ENCODE measurements at places on chromosomes 2 and 18. TPM values are rescaled to one million over a fixed set of nuclear protein-coding genes. Genes with fewer than 3 reads are reported as not detected.

GRCh38 chr2:117323331-117323730, 491.2 kb upstream of the DDX18 start:
- no peaks in the 10 kb centered on the region for H3K4me1 ChIP-seq
- no peak for DNase-seq
- no peaks in the 10 kb centered on the region for H3K36me3 ChIP-seq
- H3K4me3 ChIP-seq, result no peak overlapping the region
- no peak overlapping the region for H3K27ac ChIP-seq

DNA sequence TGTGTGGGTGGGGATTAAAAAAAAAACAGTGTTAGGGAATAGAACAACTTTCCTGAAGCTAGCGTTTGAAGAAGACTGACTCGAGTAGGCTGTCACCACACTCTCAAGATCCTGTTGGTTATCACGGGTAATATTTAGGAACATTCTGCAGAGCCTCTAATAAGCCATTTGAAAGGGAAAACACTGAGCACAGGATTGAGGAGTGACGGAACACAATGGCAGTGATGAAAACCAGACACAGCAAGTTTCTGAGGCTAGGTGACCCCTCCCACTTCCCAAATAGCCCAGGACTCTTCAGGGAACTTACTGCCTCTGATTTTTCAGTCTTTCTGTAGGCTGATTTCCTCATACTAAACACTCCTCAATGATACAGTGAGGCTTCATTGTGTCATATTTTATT, 88.2 kb upstream of the TMEM200C start:
- no peaks in the 10 kb centered on the region for H3K4me1 ChIP-seq
- H3K4me3 ChIP-seq, result no peak overlapping the region
- H3K27ac ChIP-seq, result no peak overlapping the region
- DNase-seq, result no peak
- H3K27me3 ChIP-seq, result no peaks in the 10 kb centered on the region
- no peaks in the 10 kb centered on the region for H3K36me3 ChIP-seq

DNA sequence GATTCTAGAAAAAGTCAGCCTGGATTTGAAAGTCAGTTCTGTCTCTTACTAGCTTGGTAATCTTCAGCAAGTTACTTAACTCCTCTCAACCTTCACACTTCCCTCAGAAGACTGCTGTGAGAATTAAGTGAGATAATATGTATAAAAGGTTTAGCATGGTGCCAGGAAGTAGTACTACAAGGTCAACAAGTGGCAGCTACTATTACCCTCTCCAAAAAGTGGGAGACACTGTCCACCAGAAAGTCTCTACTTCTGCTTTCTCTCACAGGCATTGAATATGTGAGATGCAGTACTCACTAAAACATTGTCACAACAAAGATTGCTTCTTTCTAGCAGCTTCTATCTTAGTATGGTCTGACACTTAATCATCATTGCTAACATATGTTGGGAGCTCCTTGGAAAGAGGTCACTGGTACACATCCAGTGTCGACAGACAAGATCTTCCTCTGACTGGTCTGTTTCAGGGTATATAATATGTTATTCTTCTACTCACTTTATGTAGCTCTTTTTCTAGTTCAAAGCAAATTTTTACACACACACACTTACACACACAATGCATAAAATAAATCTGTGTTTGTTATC, 47.9 kb downstream of the DOCK10 start:
- DNase-seq, result no peak
- H3K27ac ChIP-seq, result no peak overlapping the region
- H3K27me3 ChIP-seq, result no peaks in the 10 kb centered on the region
- H3K4me3 ChIP-seq, result no peak overlapping the region
- H3K4me1 ChIP-seq, result no peaks in the 10 kb centered on the region
- no peaks in the 10 kb centered on the region for H3K36me3 ChIP-seq

DNA sequence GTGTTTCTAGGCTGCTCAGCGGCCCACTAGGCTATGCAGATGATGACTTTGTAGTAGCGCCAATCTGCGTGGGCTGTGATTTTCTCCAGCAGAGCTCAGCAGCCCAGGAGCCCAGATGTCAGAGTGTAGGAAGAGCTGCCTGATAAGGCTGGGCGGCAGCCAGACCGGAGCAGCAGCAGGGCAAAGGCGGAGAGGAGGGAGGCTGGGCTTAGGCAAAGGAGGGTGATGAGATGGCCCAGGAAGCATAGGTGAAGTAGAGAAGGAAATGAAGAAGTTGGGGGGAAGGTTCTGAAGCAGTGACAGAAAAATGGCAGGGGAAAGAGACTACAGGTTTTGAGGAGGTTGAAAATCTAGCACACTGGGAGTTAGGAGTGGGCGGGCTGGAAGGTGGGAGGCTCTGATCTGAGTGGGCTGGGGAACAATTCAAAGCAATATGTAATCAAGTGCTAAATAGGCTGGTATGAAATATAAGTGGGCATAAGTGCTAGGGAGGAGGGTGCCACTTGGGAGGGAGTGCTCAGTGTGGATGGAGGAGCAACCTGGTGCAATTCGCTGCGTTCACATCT, 50.6 kb upstream of the STPG4 start:
- H3K27me3 ChIP-seq, result no peaks in the 10 kb centered on the region
- H3K4me3 ChIP-seq, result no peak overlapping the region
- peak; percentile 18 for DNase-seq
- no peak overlapping the region for H3K27ac ChIP-seq

DNA sequence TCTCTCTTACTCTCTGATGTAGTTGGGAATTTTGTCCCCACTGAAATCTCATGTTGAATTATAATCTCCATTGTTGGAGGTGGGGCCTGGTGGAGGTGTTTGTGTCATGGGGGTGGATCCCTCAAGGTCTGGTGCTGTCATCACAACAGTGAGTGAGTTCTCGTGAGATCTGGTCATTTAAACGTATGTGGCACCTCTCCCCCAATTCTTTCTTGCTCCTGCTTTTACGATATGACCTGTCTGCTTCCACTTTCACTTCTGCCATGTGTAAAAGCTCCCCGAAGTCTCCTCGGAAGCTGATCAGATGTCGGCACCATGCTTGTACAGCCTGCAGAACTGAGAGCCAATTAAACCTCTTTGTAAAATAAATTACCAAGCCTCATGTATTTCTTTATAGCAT, 337.8 kb upstream of the CDH2 start:
- H3K36me3 ChIP-seq, result no peaks in the 10 kb centered on the region
- H3K27ac ChIP-seq, result no peak overlapping the region
- no peaks in the 10 kb centered on the region for H3K27me3 ChIP-seq
- H3K4me3 ChIP-seq, result no peak overlapping the region

DNA sequence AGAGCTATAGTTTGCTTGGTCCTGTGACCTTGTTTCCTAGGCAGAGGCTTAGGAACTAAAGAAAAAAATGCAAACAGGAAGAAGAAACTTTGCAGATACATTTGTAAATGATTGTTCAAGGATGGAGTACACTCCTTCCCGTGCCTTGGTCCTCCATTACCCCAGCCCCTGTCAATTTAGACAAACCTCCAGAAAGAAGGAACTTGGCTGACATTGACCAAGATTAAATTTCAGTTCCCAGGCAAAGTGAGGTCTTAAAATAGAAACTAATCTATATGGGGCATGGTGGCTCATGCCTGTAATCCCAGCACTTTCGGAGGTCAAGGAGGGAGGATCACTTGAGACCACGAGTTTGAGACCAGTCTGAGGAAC, 179.9 kb upstream of the FN1 start:
- DNase-seq, result no peak
- no peaks in the 10 kb centered on the region for H3K27me3 ChIP-seq
- H3K4me1 ChIP-seq, result peaks cover 35% of the 10 kb centered on the region
- no peak overlapping the region for H3K4me3 ChIP-seq
- peaks cover 4% of the 10 kb centered on the region for H3K36me3 ChIP-seq

- no peak overlapping the region for H3K4me3 ChIP-seq
- H3K4me1 ChIP-seq, result no peaks in the 10 kb centered on the region
- no peaks in the 10 kb centered on the region for H3K36me3 ChIP-seq
Observed at GRCh38 chr2:119011910-119012209, 69.9 kb downstream of the MARCO start.

DNA sequence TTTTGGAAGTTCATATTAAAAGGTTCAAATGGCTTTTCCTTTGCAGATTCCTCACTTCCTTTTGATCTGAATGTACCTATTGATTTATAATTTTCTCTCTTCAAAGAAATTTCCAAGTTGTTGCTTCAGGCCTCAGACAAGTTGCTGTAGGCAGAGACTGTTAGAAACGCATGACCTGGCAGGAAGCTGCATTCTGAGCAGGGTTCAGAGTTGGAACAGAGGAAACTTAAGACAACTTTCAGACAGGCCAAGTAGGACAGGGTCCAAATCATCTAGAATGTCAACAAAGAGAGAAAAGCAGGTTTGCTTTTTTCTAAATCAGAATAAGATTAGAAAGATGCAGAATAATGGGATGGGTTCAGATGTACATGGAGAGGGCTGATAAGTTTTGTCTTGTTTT, 416.3 kb downstream of the LRP1B start:
- H3K36me3 ChIP-seq, result no peaks in the 10 kb centered on the region
- no peak for DNase-seq
- H3K27ac ChIP-seq, result no peak overlapping the region
- H3K4me3 ChIP-seq, result no peak overlapping the region
- H3K4me1 ChIP-seq, result no peaks in the 10 kb centered on the region

The SPP2 gene
- total RNA-seq, result not detected

The ESPNL gene
- total RNA-seq, result not detected

The IGFBP2 gene
- 229 TPM for total RNA-seq

The ST6GAL2 gene
- not detected for total RNA-seq

Measured in endothelial cell of umbilical vein (primary cell).